Anterior cingulate cortex (tissue), 58 donors: ENCODE measurements at places on chromosomes 13 and 19.

GRCh38 chr13:46320406-46320805 is 66.6 kb downstream of the RUBCNL start:
- no peak for DNase-seq

- DNase-seq, result no peak
Measured at GRCh38 chr13:112603641-112604225, 15.8 kb upstream of the TUBGCP3 start.

DNA sequence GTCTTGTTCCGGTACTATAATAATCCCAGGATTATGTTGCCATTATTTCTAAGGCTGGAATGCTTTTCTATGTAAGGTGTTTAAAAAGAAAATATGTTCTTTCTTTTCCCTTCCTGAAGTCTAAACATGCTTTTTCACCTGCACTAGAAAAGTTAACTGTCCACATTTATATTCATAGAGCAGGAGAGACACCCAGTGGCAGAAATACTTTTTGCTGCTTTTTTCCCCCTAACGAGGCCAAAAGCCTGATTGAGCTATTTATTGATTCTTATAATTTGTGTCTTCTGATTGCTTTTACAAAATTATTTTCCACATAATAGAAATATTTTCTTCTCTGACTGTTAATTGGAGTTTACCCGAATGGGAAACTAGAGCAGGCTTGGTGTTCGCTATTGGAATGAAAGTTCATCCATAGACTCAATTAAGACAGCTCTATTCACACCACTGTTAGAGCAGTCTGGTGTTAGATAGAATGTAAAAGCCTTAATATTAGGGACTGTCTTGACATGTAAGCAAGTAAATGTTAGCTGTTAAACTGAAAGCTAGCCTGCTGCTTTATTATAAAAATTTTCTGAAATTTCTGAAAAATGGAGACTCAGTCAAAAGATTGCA is 15.8 kb downstream of the GPR180 start:
- peak; percentile 49 for DNase-seq

DNA sequence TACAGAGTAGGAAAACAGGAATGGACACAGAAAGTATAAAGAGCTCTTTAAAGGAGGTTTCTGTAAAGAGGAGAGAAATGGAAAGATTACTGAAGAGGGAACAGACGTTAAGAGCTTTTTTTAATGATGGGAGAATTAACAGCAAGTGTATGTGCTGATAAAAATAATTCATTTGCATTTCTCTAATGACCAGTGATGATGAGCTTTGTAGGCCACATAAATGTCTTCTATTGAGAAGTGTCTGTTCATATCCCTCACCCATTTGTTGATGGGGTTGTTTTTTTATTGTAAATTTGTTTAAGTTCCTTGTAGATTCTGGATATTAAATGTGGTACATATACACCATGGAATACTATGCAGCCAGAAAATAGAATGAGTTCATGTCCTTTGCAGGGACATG is 40.0 kb downstream of the MYO16 start:
- DNase-seq, result no peak

GRCh38 chr13:106096661-106097092 is 438.8 kb downstream of the EFNB2 start:
- no peak for DNase-seq

GRCh38 chr13:20378721-20379120 is 146.6 kb upstream of the GJB6 start:
- DNase-seq, result no peak

GRCh38 chr13:38590796-38591507 is 95.9 kb upstream of the FREM2 start:
- no peak for DNase-seq

DNA sequence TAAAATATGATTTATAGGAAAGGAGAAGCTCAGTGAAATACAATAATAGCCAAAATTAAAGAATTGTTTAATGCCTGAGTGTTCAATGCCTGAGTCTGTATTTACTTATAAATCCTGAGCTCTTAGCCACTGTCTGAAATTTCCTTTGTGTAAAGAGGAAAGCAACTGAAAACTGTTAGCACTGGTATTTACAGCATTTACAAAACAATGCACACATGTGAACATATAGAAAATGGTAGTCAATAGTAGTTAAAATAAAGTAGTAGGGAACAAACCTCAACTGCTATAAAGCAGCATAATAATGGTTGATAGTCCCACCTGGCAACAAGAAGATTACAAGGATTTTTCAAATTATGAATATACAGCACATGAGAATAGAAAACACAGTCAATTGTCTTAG is 1137.1 kb upstream of the ATXN8OS start:
- no peak for DNase-seq

DNA sequence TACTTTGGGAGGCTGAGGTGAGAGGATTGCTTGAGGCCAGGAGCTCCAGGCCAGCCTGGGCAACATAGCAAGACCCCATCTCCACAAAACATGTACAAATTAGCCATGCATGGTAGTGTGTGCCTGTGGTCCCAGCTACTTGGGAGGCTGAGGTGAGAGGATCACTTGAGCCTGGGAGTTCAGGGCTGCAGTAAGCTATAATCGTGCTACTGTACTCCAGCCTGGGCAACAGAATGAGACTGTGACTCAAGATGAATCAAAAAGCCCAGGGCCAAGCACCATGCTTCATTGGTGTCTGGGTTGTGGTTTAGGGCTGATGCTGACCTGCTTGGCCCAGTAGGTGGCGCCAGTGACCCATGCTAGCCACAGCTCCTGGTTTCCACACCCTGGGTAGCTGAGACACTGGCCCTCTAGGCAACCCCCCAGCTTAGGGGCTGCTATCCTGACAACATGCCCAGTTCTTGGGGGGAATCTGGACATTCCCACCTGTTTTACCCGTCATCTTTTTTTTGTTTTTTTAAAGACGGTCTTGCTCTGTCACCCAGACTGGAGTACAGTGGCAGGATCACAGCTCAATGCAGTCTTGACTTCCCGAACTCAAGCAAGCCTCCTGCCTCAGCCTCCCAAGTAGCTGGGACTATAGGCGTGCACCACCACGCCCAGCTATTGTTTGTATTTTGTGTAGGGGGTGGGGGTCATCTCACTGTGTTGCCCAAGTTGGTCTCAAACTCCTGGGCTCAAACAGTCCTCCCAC is 5.5 kb downstream of the CCDC124 start:
- DNase-seq, result peak; percentile 53

- no peak for DNase-seq
Measured at GRCh38 chr19:13437919-13438618, 68.2 kb downstream of the CACNA1A start.

GRCh38 chr19:44732235-44733014 is 16.1 kb upstream of the BCL3 start:
- no peak for DNase-seq

GRCh38 chr13:35512271-35512920 is 35.9 kb upstream of the MAB21L1 start:
- peak; percentile 8 for DNase-seq

DNA sequence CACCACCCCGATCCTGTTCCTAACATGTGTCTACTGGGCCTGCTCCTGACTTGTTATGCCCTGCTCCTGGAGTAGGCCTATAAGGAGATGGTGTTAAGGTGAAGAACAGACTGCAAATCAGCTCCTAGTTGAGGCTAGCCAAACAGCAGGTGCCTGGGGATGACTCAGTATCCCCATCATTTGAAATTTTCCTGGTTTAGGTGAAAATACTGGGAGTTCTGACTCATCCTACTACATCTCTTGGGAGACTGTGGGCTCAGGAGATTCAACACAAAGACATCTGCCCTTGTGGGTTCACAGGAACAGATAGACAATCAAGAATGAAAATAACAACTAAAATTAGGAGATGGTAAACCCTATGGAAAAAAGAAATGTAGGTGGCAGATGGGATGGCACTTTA is 41.2 kb downstream of the BRD4 start:
- DNase-seq, result no peak

GRCh38 chr13:45413826-45414307 is 4.3 kb downstream of the SLC25A30 start:
- no peak for DNase-seq

- no peak for DNase-seq
Measured at GRCh38 chr19:17370026-17370587, 7.0 kb downstream of the PLVAP start.

DNA sequence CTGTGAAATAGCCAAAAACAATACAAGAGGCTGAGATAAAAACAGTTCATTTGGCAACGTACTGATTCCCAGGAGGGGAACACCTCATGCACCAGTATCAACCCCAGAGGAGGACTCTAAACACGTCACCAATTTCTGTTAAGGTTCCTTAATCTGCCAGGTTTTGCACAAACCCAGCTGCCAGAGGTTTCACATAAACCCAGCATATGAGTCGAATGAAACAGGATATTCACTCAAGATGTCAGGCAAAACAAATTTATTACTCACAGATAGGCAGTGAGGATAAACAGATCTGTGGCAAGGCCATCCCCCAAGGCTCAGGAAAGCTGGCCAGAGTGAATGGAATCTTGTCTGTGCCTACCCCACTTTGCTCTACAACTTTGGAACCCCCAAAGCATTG is 210.9 kb downstream of the GPC5 start:
- no peak for DNase-seq

DNA sequence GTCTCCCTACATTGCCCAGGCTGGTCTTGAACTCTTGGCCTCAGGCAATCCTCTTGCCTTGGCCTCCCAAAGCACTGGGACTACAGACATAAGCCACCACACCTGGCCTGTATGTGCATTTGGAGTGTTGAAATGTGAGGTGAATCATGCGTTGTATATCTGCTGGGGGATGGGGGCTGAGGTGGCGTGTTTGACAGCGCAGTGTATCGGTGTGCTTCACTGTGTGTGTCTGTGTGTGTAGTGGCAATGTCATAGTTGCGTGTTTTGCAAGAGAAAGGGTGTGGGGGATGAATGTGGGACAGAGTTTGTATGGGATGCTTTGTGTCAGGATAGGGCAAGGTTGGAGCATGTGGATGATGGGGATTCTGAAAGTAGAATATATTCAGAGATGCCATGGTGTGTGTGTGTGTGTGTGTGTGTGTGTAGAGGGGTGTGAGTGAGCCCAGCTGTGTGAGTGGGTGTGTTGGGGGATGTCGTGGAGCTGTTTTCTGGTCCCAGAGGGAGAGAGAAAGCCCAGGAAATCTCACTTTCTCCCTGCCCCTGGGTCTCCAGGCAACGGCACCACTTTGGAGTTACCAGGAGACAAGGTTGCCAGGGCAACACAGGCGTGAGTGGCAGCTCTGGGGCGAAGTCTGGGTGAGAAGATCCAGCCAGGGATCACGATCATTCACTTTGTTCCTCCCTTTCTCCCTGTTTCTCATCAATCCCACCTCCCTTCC is 1.1 kb upstream of the SWSAP1 start:
- DNase-seq, result peak; percentile 77

- DNase-seq, result no peak
Measured at GRCh38 chr19:5113633-5114586, 145.0 kb downstream of the KDM4B start.

GRCh38 chr19:44582581-44583265 is 30.6 kb upstream of the IGSF23 start:
- DNase-seq, result no peak

DNA sequence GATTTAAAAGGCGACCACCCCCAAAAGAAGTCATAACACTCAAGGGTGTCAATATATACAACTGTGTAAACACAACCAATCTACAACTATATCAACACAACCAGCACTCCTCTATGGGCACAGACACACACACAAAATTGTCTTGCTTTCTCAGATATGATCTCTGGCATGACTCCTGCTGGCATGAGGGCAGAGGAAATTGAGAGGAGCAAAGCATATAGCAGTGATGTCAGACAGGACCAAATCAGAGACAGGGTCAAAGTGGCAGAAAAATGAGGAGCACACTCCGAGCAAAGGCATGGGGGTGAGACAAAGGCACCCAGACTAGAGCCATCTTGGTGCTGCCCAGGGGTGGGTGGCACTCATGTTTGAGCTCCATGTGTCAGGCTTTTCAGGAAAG is 9.6 kb downstream of the IRGQ start:
- DNase-seq, result no peak

- no peak for DNase-seq
Measured at GRCh38 chr19:4933528-4933927, 24.2 kb downstream of the UHRF1 start.

- DNase-seq, result no peak
Measured at GRCh38 chr13:31073859-31074718, 87.6 kb downstream of the HSPH1 start.

- DNase-seq, result no peak
Measured at GRCh38 chr19:33706631-33707030, 84.9 kb downstream of the CHST8 start.

GRCh38 chr13:100515410-100515800 is 73.2 kb downstream of the GGACT start:
- DNase-seq, result no peak

- no peak for DNase-seq
Measured at GRCh38 chr19:3433313-3433712, 47.0 kb downstream of the SMIM24 start.

GRCh38 chr13:59660582-59660981 is 503.1 kb downstream of the DIAPH3 start:
- DNase-seq, result no peak

- no peak for DNase-seq
Measured at GRCh38 chr13:30299786-30300185, 7.6 kb downstream of the KATNAL1 start.

GRCh38 chr13:101283782-101284181 is 132.5 kb downstream of the NALCN start:
- DNase-seq, result no peak
